Smooth muscle cell of trachea (primary cell): ENCODE measurements at places on chromosomes 7 and 10. TPM values are rescaled to one million over a fixed set of nuclear protein-coding genes. Genes with fewer than 3 reads are reported as not detected.

PRKCQ gene
- total RNA-seq = 0.17 TPM in 1 of 2 replicates, not detected in the other

TMEM26 gene
- 1.7 and 2.8 TPM in 2 replicates for total RNA-seq

PIP gene
- not detected in 2 replicates for total RNA-seq

SPAG6 gene
- 0.15 and 0.17 TPM in 2 replicates for total RNA-seq

RADIL gene
- total RNA-seq = 1.2 and 1.3 TPM in 2 replicates

SFTPD gene
- total RNA-seq = not detected in 2 replicates

LGI1 gene
- total RNA-seq = under 0.01 and 0.33 TPM in 2 replicates

ZDHHC16 gene
- total RNA-seq = 42.6 and 59.0 TPM in 2 replicates

AKR1B15 gene
- total RNA-seq = under 0.01 TPM in 1 of 2 replicates, not detected in the other

TMEM178B gene
- total RNA-seq = under 0.01 TPM in 1 of 2 replicates, not detected in the other

PLPP4 gene
- total RNA-seq = 0.99 and 1.2 TPM in 2 replicates

SKIDA1 gene
- total RNA-seq = 0.73 and 0.99 TPM in 2 replicates

BAMBI gene
- total RNA-seq = 0.15 and 1.5 TPM in 2 replicates

ZNF33A gene
- 9.9 and 15.3 TPM in 2 replicates for total RNA-seq

ATP6V0A4 gene
- not detected in 2 replicates for total RNA-seq

GBX1 gene
- not detected in 2 replicates for total RNA-seq

ASB10 gene
- total RNA-seq = not detected in 2 replicates

LRRD1 gene
- total RNA-seq = 0.15 TPM in 1 of 2 replicates, not detected in the other

FKBP14 gene
- total RNA-seq = 22.7 and 42.9 TPM in 2 replicates

SPDYE5 gene
- not detected in 2 replicates for total RNA-seq

GPR26 gene
- total RNA-seq = not detected in 2 replicates

PDGFA gene
- total RNA-seq = 2.5 and 13.1 TPM in 2 replicates

NEUROD6 gene
- total RNA-seq = not detected in 2 replicates

C10orf62 gene
- total RNA-seq = 0.15 TPM in 1 of 2 replicates, not detected in the other

NXPH1 gene
- not detected in 2 replicates for total RNA-seq

HABP2 gene
- not detected in 2 replicates for total RNA-seq

PKD2L1 gene
- not detected in 2 replicates for total RNA-seq

DOCK1 gene
- 86.0 and 108 TPM in 2 replicates for total RNA-seq

TBATA gene
- not detected in 2 replicates for total RNA-seq

CTAGE8 gene
- not detected in 2 replicates for total RNA-seq

FGFBP3 gene
- total RNA-seq = 0.44 and 0.50 TPM in 2 replicates

FEZF1 gene
- total RNA-seq = not detected in 2 replicates

GARIN1A gene
- 1.5 TPM in 2 replicates for total RNA-seq

CD36 gene
- total RNA-seq = 2.5 and 10.1 TPM in 2 replicates

TFPI2 gene
- total RNA-seq = 6.6 and 14.5 TPM in 2 replicates

TPK1 gene
- total RNA-seq = 5.2 and 5.3 TPM in 2 replicates

ACSM6 gene
- total RNA-seq = not detected in 2 replicates

PRSS37 gene
- not detected in 2 replicates for total RNA-seq

CRHR2 gene
- total RNA-seq = not detected in 2 replicates

CPA2 gene
- total RNA-seq = not detected in 2 replicates

CDH23 gene
- 0.17 and 0.29 TPM in 2 replicates for total RNA-seq

GPR85 gene
- total RNA-seq = 1.5 and 1.9 TPM in 2 replicates

GATA3 gene
- not detected in 2 replicates for total RNA-seq

VAX1 gene
- not detected in 2 replicates for total RNA-seq

NUDT1 gene
- total RNA-seq = 25.0 and 63.0 TPM in 2 replicates

TSPAN13 gene
- 3.0 and 4.4 TPM in 2 replicates for total RNA-seq

FAM131B gene
- total RNA-seq = 3.9 and 13.2 TPM in 2 replicates
